ENCODE measurements at places on chromosomes 1 and 21. TPM values are rescaled to one million over a fixed set of nuclear protein-coding genes. Genes with fewer than 3 reads are reported as not detected.

Gene UBE2U
- not detected for total RNA-seq

DNA sequence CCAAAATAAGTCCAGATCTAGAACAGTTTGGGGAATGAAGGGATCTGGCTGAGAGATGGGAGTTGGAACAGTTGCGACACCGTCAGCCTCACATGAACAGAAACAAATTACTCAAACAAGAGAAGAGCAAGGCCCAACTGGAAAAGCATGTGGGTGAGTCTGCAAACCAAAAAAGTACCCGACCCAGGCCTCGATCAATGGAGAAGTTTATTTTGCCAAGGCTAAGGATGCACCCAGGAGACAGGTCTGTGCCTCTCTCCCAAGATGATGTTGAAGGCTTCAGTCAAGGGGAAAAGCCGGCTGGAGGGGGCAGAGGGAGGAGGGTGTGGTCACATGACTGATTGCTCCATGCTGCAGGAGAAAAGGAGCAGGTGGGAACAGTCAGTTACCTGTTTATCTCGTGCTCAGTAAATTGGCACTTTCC, 42.3 kb downstream of the KRTAP10-1 start:
- no peak overlapping the region for H3K4me3 ChIP-seq
- H3K4me1 ChIP-seq: no peaks in the 10 kb centered on the region
- no peak for DNase-seq
- H3K27me3 ChIP-seq: no peaks in the 10 kb centered on the region
- H3K27ac ChIP-seq: no peak overlapping the region
- no peaks in the 10 kb centered on the region for H3K36me3 ChIP-seq

Gene TGFB2
- total RNA-seq: 9.2 TPM

DNA sequence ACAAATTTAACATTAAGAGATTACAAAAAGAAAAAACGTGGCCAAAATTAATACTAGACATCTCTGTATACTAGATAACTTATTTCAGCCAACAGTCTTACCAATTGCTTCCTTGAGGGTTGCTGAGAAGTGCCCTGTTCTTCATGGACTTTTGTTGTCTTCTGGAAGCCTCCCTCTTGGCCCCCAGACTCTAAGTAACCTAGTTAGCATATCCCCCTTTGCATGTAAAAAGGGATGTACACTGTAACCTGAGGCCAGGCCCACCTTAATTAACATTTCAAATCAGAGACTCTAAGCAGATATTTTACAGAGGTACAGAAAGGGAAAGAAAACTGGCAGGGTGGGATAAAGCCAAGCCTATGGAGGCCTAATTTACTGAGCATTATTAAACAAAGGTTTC, 1047.3 kb downstream of the ADGRL2 start:
- H3K27me3 ChIP-seq: no peaks in the 10 kb centered on the region
- H3K27ac ChIP-seq: no peak overlapping the region
- H3K36me3 ChIP-seq: no peaks in the 10 kb centered on the region

DNA sequence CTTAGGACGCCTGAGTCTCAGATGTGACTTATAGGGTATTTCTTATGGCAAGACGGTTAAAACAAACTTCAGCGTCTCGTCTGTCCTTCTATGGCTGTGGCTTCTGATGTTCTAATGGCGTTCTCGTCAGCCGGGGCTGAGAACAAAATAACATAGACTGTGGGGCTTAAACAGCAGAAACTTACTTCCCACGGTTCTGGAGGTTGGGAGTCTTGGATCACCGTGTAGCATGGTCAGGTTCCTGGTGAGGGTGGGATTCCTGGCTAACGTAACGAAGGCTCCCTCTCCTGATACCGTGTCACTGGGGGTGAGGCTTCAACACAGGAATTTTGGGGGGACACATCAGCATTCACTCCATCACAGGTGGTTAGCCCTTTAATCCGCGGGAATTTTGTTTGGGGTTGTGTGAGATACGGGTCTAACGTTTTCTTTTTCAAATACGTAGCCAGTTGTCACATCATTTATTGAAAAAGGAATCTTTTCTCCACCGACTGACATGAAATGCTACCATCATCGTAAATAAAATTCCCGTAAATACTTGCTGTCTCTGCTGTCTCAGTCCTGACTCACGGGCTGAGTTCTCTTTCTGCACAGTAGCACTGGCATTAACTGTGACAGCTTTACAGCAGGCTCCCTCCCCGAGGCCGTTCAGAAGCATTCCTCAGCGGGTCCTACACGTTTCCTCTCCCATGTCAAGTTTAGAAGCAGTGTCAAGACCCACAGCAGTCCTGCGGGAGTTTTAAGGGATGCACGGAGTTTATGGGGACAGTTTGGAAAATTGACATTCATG, 8.1 kb upstream of the POFUT2 start:
- no peak for DNase-seq
- H3K4me1 ChIP-seq: peaks cover 56% of the 10 kb centered on the region
- no peak overlapping the region for H3K4me3 ChIP-seq
- no peaks in the 10 kb centered on the region for H3K27me3 ChIP-seq
- peak overlapping the region; percentile 93 for H3K27ac ChIP-seq

Gene S100A10
- 47.0 TPM for total RNA-seq

DNA sequence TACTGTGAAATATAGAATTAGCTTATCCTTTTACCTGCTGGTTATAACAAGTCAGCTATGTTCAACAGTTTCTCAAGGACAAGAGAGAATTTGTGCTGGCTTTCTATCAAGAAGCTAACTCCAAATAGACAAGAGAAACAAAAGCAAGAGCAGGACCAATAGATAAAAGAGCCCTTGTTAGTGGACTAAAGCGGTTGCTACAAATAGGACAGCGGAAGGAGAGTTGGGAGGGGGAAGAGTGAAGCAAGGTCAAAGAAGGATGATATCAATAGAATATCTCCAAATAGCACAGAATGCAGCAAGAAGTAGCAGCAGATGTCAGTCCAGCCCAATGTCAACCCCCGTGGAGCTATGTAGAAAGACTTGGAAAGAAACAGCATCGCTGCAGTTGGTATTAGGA, 53.0 kb upstream of the AKT3 start:
- no peaks in the 10 kb centered on the region for H3K4me1 ChIP-seq
- no peaks in the 10 kb centered on the region for H3K27me3 ChIP-seq
- no peak overlapping the region for H3K4me3 ChIP-seq
- H3K27ac ChIP-seq: no peak overlapping the region

Gene PLPPR4
- total RNA-seq: 0.28 TPM

DNA sequence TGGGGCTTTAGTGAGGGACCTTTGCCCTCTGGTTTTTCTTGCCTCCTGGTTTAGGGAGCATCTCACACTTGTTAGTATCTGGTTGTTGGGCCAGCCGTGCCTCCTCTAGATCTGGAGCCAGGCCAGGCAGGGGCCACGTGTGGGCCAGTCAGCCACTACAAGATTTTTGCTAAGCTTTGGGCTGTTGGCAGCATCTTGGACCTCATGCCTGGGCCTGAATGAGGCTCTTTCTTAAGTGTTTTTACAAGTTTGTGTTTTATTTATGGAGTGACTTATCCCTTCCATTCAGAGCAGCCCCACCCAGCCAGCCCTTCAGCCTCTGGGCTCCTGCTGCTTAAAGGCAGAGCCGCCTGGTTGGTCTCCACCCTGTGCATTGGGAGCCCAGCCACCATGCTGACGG, 1.6 kb upstream of the SH3BGRL3 start:
- peaks cover 66% of the 10 kb centered on the region for H3K4me1 ChIP-seq
- H3K27me3 ChIP-seq: no peaks in the 10 kb centered on the region
- DNase-seq: peak; percentile 50
- peak overlapping the region; percentile 89 for H3K4me3 ChIP-seq
- peak overlapping the region; percentile 98 for H3K27ac ChIP-seq
- H3K36me3 ChIP-seq: no peaks in the 10 kb centered on the region
